NCI-H345 (cell line): ENCODE measurements at places on chromosomes 2 and 18.

DNA sequence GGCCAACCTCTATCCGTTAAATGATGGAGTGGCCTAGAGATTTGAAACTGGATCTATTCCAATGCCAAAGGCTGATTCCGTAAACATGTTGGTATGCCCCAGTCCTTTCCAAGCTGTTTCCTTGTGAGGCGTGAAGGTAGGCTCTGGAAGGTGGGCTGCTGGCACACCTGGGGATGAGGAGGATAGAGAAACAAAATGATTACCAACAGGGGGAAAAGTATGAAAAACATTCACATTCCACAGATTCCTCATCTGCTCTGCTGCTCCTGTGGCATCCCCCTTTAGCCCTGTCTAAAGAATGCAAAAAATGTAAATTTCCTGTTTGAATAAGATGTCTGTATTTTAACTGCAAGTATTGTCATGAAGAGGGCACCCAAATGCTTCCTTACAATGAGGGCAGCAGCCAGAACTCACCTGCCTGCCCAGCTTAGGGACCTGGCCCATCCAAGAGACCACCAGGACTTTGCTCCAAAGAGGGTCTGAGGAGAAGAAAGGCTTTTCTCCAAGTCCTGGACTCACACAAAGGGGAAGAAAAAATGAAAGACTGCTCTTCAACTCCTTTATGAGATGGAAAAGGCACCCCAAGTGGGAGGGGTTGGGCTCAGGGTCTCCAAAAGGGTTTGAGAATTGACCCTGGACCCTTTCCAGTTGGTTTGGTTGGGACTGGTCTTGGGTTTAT, 132.3 kb upstream of the PELI1 start:
- DNase-seq: no peak

- no peak for DNase-seq
Measured at GRCh38 chr18:46688853-46689525, 32.0 kb upstream of the LOXHD1 start.

- DNase-seq: no peak
Measured at GRCh38 chr2:109457794-109458193, 156.0 kb downstream of the SEPTIN10 start.

- no peak for DNase-seq
Measured at GRCh38 chr2:165596788-165597187, 127.3 kb downstream of the CSRNP3 start.

GRCh38 chr18:72372076-72372475, 172.1 kb downstream of the CBLN2 start:
- DNase-seq: no peak

- DNase-seq: no peak
Measured at GRCh38 chr2:222526480-222527277, 102.3 kb downstream of the SGPP2 start.
